Natural killer cell treated with Interleukin-12 subunit alpha and Interleukin-12 subunit beta and Interleukin-15 and Interleukin-18, amount 100 ng/mL, for 72 hours (primary cell): ENCODE measurements at places on chromosomes 7 and 10. TPM values are rescaled to one million over a fixed set of nuclear protein-coding genes. Genes with fewer than 3 reads are reported as not detected.
A peak's percentile ranks its signal among the peaks of the same experiment; 100 is the strongest.

DNA sequence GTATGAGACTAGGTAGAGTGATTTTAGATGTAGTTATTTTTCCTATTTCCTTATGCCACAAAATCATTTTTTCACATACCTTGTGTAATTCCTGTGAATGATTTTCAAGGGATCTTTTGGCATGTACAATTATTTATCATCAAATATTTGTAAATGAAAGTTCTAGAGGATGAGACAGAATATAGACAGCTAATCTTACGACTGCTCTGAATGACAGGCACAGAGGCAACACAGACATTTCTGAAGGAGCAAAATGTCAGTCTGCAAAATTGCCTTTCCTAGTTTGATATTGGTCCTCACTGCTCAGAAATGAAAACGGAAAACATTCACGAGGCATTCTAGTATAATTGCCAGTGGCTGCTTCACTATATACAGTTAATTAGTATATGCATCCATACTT is 810.6 kb upstream of the C7orf33 start:
- DNase-seq: no peak

DNA sequence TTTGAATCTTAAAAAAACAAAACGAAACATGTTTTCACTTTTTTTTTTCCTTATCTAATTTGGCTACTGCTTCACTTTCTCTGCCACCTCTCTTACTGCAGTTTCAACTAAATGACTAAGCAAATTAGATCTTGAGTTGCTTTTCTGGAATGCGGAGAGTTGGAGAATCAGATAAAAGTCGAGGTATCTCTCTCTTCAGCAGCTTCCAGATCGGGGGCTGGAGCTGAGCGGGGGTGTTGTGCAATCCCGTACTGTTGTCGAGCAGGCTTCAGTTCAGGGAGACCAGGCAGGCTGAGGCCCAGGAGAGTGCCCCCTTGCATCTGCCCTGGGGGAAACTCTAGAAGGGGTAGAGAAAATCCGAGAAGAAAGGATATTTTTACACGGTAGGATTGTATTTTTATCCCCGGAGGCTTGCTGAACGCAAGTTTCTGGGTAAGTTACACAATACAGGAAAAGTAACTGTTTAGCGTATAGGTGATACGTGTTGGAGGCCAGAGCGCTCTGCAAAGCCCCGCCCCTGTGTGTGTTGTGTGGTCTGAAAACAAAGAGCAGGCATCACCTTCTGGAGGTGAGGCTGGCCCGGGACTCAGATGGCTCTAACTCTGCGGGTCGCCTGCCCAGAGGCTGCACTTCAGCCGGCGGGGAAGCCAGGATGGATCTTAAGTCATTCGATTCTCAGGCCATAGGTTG is 116.6 kb downstream of the KLF6 start:
- peak; percentile 69 for DNase-seq

DNA sequence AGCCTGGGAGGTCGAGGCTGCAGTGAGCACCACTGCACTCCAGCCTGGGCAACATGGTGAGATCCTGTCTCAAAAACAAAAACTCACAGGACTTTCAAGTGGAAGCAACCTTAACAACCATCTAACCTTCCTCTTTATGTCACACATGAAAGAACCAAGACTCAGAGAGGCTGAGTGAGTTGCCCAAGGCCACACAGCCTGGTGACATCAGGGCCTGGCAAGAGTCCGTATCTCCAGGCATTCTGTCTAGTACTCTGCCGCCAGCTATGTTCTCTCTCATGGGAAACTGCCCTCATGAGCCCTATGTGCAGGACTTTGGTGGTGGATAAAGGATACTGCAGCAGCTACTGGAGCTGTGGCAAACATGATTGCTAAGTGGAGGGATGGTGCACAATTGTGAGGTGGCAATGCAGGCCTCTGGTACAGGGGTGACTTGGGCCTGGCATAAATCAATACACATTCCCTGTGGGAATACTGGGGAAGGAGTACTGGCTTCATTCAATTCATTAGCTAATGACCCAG is 10.1 kb upstream of the CHCHD3 start:
- DNase-seq: no peak

DNA sequence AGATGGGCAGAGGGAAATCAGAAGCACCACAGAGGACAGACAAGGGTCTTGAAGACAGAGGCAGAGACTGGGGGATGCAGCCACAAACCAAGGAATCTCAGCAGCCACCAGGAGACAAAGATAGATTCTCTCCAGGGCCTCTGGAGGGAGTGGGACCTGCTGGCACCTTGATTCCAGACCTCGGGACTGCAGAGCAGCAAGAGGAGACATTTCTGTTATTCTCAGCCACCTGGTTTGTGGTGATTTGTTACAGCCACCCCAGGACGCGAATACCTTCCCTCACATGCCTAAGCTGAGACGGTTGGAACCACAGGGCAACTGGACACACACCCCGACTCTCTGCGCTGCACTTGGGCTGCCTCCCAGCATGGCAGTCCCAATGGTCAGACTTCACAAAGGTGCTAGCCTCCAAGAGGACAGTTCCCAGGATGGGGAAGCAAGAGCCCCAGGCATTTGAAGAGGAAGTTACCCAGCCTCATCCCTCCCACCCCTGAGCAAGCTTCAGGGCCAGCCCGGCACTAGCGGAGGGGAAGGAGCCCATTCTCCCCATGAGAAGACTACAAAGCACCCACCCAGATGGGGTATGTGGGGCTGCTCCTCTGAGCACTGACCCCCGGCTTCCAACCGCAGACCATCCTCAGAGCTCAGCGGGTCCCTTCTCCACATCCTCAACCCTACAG is 104.6 kb upstream of the INSIG1 start:
- peak; percentile 44 for DNase-seq

DNA sequence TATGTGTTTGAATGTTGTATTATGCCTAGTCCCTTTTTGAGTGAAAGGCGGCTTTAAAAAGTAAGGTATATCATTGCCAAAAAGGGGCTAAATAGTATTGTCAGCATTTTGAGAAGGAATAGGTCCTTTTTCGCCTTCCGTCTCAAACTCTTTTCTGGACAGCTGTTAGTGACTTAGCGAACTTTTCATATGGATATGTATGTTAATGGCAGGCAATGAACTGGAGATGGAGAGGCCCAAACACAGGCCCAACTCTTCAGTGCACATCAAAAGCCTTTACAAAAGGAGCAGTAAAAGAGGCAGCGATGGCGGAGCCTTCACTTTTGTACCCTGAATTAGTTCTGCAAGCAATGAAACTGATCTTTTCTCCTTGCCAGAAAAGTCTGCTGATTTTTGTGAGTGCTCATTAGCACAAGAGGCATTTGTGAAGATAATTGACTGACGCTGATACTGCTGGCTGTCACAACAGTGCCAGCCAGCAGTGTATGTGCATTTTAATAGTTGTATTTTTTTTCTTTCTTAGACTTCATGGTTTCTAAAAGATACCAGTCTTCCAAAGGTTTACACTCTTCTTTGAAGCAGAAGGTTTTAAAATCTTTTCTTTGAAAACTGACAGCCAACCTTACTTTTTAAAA is 243.7 kb upstream of the SP8 start:
- no peak for DNase-seq

GRCh38 chr10:73338801-73339368 is 19.8 kb downstream of the CFAP70 start:
- no peak for DNase-seq

DNA sequence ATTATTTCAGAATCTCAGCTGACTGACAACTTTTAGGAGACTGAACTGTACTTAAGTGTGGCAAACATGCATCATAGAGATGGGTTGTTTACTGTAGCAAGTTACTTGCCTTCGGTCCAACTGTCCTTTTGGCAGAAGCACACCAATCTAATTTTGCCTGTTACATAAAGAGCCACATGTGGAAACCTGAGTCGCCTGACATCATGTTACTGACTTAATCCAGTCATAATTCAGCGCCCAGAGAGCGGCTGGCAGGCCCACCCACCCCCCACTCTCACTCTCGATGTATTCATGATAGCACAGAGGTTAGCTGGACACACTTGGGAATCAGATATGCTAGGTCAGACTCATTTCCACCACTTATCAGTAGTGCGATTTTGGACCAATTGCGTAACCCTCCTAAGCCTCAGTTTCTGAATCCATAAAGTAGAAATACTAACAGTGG is 57.3 kb upstream of the CAPZA2 start:
- DNase-seq: no peak

- no peak for DNase-seq
Measured at GRCh38 chr10:49700211-49700610, 20.8 kb downstream of the C10orf53 start.

DNA sequence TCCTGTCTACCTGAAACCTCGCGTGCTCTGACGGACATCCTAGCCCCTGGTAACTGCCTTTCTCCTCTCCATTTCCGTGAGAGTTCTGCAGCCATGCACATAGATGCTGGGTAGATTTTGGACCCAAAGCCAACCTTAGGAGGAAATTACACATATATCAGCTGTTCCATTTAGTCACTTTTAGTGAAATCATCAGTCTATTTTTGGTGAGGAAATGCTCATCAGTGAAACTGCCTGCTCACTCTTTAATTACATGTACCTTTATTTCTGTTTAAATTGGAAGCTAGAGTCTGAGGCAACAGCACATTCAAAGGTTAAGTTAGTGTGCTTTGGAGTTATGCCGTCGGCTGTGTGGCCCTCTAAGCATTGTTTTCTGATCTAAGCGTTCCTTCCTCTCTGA is 231.3 kb downstream of the WDR37 start:
- no peak for DNase-seq

- DNase-seq: no peak
Measured at GRCh38 chr7:1400371-1400770, 58.9 kb downstream of the MICALL2 start.

GRCh38 chr7:28556025-28556424 is 143.7 kb downstream of the CREB5 start:
- DNase-seq: no peak

- no peak for DNase-seq
Measured at GRCh38 chr7:36792421-36792820, 68.1 kb upstream of the AOAH start.

- no peak for DNase-seq
Measured at GRCh38 chr7:20778063-20778721, 8.5 kb downstream of the SP8 start.

- DNase-seq: no peak
Measured at GRCh38 chr10:97687785-97688781, 1.0 kb upstream of the AVPI1 start.

GRCh38 chr7:79175374-79175773 is 278.1 kb downstream of the MAGI2 start:
- DNase-seq: no peak

DNA sequence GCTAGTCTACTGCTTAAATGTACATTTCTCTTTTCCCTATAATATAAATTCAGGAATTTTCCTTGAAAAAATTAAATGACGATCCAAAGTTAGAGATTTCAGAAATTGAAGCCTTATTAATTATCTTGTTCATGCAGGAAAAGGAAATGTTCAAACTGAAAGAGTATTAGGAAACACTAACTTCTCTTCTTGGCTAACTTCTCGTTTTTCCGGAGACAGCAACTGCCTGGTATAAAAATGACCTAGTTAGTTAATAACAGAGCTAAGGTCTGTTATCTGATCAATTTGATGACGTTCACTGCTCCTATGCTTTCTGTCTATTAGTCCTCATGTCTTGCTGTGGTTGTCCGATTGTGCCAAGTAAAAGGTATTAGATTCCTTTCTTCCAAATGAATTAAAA is 212.5 kb downstream of the DGKB start:
- DNase-seq: no peak

DNA sequence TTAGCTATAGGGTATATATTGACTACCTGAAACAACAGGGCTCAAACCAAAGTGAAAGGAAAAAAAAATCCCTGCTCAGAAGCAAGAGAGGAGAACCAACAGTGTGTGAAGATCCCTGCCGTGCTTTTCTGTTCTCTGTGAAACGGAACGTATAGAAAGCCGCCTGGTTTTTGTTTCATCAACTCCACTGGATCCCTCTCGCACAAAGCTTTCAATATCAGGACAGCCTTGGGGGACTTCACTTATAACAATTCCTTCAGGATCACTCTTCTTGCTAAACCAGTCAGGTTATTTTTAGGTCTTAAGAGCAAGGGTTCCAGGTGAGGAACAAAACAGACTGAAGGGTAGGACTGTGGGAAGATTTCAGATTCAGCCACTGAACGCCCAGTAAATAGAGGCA is 151.1 kb upstream of the CACNA2D1 start:
- DNase-seq: no peak

- DNase-seq: no peak
Measured at GRCh38 chr7:154231732-154232131, 179.5 kb downstream of the DPP6 start.

GRCh38 chr10:26221541-26221940 is 5.0 kb downstream of the GAD2 start:
- DNase-seq: no peak

GRCh38 chr10:3925184-3925583 is 140.2 kb upstream of the KLF6 start:
- no peak for DNase-seq

- no peak for DNase-seq
Measured at GRCh38 chr7:87543623-87544022, 57.1 kb downstream of the ABCB1 start.

DNA sequence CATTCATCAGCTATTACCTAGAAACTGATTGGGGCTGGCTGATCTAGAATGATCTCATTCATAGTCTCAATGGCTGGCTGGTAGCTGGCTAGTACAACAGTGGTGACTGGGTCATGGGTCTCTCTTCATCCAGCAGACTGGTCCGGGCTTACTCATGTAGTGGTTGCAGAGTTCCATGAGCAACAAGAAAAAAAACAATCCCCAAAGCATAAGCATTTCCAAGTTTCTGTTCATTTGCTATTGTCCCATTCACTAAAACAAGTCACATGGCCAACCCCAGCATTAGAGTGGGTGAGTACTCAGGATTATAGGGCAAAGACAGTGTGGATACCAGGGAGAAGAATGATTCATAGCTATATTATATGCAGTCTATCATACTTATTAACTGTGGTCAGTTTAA is 85.2 kb upstream of the SEMA3C start:
- DNase-seq: no peak

DNA sequence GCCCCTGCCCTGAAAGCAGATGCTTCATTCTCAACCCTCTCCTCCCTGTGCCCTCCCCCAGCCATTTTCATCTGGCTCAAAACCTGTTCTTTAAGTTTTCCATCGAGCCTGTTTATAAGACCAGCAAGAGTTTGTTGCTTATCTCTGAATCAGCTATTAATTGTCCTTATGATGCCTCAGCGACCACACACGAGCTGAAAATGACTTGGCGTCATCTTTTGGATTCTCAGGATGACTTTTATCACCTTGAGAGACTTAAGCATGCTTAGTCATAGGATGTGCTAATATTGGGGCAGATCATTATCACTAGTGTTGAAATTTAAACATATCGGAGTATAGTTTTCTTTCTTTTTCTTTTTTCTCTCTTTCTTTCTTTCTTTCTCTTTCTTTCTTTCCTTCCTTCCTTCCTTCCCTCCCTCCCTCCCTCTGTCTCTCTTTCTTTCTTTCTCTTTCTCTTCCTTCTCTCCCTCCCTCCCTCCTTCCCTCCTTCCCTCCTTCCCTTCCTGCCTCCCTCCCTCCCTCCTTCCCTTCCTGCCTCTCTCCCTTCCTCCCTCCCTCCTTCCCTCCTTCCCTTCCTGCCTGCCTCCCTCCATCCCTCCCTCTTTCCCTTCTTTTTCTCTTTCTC is 184.5 kb downstream of the PHTF2 start:
- no peak for DNase-seq

The IGFBP1 gene
- total RNA-seq: not detected

The SLC29A3 gene
- total RNA-seq: 3.4 TPM

The AGR3 gene
- total RNA-seq: not detected

The LRRC17 gene
- total RNA-seq: 0.14 TPM

The HMX3 gene
- not detected for total RNA-seq

The MYH16 gene
- total RNA-seq: not detected

The DENND2A gene
- total RNA-seq: not detected

The GPR15LG gene
- not detected for total RNA-seq

The RSPH10B gene
- total RNA-seq: 1.3 TPM

The MYL10 gene
- not detected for total RNA-seq
